ENCODE measurements at places on chromosomes 13 and 19. TPM values are rescaled to one million over a fixed set of nuclear protein-coding genes. Genes with fewer than 3 reads are reported as not detected.

DNA sequence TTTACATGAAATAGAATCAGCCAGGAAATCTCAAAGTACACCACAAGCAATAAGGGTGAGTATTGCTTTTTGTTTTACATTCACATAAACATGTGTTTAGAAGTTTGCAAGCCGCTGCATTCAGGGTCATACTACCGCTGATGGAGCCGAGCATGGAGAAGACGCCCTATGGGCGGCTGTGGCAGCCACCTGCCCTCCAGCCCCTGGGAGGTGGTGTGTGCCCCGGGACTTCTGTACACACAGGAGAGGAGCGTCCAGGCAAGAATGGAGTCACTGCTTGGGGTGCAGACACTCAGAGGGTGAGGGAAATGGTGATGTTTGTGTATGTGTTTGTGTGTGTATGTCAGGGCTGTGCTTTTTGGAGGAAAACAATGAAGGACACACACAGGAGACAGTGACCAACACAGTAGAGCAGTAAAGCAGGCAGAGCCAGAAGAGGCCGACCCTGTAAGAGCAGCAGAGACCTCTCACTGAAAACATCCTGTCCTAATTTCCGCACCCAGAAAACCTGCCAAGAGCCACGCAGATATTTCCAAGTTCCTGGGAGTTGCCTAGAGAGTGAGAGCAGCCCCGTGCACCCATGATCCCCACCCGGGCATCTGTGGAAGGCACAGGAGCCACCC lies 108.1 kb upstream of the GJB6 start:
- no peak for DNase-seq

Gene PSG1
- total RNA-seq, result not detected

- DNase-seq, result no peak
Observed at GRCh38 chr19:1649706-1650649, 2.4 kb downstream of the TCF3 start.

GRCh38 chr13:34533941-34534340 lies 408.1 kb upstream of the NBEA start:
- DNase-seq, result no peak

DNA sequence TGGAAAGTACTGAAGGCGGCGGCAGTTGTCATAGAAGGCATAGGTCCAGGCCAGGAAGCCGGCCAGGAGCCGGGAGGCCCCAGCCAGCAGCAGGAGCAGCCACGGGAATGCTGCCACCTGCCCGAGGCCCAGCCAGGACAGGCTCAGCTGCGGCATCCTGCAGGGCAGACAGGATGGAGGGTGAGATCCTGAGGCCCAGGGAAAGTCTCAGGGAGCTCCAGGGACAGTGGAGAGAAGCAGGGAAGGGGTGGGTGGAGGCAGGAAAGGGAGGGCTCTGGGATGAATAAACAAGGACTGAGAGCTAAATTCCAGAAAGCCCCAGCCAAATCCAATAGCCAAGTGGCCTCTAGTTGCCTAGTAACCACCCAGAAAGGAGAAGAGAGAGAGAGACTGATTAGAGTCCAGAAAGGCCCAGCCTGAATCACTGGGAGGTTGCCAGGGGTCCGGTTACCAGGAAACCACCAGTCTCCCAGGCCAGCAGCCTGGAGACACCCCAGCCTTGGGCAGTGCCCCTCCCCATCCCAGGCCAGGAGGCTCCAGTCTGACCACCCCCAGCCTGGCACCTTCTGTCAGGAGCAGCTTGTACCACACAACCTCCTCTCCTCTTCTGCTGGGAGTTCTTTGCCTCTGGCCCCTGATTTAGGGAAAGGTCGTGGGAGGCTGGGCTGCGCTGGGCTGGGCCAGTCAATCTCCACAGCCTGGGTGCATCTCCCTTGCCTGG lies 7.5 kb upstream of the OR10H5 start:
- no peak for DNase-seq

GRCh38 chr13:32016631-32017030 lies 14.9 kb upstream of the FRY start:
- no peak for DNase-seq

Gene RGCC
- 0.27 TPM for total RNA-seq

GRCh38 chr19:1105008-1105872 lies 1.4 kb downstream of the GPX4 start:
- DNase-seq, result no peak

DNA sequence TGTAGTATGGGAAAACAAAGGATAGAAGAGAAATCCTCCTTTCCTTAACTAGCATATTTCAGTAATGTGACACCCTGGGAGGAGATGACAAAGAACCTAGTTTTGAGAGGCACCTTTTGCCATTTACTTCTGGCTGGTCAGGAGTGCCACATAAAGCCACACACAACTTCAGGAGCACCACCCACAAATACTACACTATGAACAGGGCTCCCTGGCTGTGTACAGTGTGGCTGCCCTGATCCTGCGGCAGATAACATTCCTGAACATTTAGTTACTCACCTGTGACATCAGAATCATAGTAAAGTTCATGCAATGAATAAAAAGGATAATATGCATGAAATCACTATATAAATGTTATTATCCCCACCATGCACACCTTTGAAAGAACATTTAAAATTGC lies 17.4 kb upstream of the IRS2 start:
- DNase-seq, result no peak

GRCh38 chr13:63190219-63190618 lies 1774.6 kb upstream of the PCDH20 start:
- no peak for DNase-seq

Gene CEACAM19
- 0.16 TPM for total RNA-seq

- DNase-seq, result no peak
Observed at GRCh38 chr13:34137200-34137599, 319.3 kb downstream of the RFC3 start.

DNA sequence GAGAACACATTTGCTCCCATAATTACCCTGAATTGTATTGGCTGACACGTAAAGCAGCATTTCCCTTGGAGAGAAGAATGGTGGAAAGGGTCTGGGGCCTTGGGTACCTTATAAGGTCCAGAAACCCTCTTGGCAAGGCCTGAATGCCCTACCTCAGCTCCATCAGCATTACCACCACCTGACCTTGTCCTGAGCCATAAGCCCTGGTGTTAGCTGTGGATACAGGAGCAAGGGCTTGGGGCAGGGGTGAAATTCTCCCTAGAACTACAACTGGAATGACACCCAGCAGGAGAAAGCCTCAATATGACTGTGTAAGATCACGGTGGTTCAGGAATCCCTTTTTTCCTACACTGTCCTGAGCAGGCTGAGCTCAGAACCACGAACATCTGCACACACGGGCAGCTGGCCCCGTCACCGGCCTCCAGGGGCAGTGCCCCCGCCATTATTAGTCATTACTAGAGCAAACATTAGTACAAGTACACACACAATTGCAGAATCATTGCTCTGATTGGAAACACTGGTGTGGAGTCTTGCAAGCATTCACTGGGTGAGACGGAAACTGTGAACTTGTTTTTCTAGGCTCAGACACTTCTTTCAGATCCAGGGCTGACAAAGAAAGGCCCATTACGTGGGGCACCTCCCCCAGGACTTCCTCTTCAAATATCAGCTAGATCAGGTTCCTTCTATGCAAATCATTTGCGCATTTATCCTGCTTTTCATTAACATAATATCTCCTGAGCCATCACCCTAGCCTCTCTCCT lies 26.8 kb upstream of the MTIF3 start:
- no peak for DNase-seq

Gene PDCD5
- 132 TPM for total RNA-seq

DNA sequence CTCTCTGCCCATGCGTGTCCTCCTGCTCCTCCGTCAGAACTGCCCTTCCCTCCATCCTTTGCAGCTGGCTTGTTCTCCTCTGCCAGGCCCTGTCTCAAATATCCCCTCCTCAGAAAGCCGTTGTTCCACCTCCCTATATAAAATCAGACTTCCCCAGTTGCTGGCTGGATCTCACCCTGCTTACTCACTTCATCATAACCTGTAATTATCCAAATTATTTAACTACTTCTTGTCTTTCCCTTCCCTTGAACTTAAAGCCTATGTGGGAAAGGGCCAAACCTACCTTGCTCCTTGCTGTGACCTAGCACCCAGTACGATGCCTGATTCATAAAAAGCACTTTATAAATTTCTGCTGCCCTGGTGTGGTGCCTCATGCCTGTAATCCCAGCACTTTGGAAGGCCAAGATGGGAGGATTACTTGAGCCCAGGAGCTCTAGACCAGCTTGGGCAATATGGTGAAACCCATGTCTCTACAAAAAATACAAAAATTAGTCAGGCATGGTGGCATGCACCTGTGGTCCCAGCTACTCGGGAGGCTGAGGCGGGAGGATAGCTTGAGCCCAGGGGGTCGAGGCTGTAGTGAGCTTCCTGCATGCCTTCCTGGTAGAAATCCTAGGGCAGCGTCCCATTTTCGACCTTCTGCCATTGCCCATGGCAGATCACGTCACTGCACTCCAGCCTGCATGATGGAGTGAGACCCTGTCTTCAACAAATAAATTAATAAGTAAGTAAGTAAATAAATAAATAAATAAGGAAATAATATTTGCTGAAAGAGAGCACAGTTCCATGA lies 39.5 kb upstream of the ZNF536 start:
- no peak for DNase-seq

DNA sequence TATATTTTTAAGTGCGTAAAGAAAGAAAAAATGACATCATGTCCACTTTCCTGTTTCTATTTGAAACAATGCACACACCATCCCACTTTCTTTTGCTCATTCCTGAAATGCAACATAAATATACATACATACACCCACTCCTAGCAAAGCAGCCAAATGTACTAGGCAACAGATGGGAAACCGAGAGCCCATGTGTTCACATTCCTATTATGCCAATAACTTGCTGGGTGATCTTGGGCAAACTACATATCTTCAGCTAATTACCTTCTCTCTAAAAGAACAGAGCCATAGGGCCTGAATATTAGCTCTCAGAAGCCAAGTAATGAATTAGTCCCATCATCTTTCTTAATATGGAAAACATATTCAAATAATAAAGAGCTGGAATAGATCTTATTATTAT lies 610.6 kb upstream of the ATXN8OS start:
- DNase-seq, result no peak

Gene TTC9B
- not detected for total RNA-seq

GRCh38 chr19:29106346-29106885 lies 106.5 kb downstream of the UQCRFS1 start:
- no peak for DNase-seq

DNA sequence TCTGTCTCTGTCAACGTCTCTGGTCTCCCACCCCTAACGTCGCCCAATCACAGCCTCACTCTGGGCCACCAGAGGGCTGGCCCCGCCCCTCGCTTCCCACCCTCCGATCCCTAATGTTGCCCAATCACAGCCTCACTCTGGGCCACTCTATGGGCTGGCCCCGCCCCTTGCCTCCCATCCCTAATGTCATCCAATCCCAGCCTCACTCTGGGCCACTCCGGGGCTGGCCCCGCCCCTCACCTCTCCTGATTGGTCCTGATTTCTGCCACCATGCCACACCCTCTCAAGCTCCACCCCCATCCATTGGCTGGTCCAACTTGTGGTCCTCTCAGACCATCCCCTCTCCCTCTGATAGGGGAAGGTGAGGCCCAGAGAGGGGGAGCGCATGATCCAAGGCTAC lies 24.9 kb downstream of the CELF5 start:
- peak; percentile 75 for DNase-seq

Gene LRP3
- 30.2 TPM for total RNA-seq

DNA sequence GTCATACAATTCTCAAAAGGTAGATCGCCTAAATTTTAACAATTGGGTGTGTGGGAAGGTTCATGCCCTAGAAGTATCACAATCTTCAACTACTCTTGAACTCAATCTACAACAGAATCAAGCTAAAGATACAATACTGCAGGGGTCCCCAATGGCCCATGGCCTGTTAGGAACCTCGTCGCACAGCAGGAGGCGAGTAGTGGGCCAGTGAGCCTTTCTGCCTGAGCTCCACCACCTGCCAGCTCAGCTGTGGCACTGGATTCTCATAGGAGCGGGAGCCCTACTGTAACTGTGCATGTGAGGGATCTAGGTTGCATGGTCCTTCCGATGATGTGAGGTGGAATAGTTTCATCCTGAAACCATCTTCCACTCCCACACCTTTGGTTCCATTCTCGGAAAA lies 230.6 kb downstream of the KLF12 start:
- no peak for DNase-seq

Gene ADGRE3
- total RNA-seq, result not detected

DNA sequence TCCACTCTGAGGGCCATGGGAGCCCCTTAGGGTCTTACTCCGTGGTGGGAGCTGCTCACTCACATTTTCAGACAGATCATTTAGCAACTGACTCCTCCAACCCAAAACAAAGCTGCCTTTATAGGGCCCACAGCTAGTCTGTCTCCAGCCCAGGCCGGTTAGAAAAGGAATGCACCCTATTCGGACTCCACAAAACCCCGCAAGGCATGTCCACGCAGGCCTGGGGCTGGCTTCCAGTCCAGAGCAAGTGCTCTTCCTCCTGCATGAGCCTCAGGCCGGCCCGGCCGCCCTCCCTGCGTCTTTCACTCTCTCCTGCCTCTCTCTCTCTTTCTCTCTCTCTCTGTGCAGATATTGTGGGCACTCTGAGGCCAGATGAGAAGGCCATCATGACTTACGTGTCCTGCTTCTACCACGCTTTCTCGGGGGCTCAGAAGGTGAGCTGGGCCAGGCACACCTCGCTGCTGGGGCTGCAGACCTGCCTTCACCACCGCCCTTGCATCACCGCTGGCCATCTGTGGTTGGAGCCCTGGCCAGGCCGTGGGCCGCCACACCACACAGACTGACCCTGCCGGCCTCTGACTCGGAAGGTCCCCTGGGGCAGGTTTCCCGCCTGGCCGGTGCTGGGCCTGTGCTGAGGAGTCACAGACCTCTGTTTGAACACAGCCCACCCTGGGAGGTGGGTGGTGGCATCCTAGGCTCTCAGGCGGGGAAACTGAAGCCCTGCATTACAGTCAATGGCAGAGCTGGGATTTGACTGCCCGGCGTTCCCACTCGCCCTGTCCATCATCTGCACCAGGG lies 33.1 kb downstream of the CAPN12 start:
- DNase-seq, result no peak

Gene TMEM38A
- 0.27 TPM for total RNA-seq

- no peak for DNase-seq
Observed at GRCh38 chr19:49679771-49680413, 2.8 kb downstream of the PRMT1 start.

Gene CD37
- total RNA-seq, result not detected

GRCh38 chr19:703329-703650 lies 5.4 kb upstream of the PALM start:
- DNase-seq, result no peak

GRCh38 chr13:69202996-69203395 lies 904.6 kb upstream of the ATXN8OS start:
- no peak for DNase-seq

Gene ALKBH6
- total RNA-seq, result 11.9 TPM

GRCh38 chr13:52851137-52851962 lies 2.9 kb upstream of the PCDH8 start:
- DNase-seq, result peak; percentile 27

Gene SUGT1
- total RNA-seq, result 43.8 TPM

Gene SIGLEC11
- not detected for total RNA-seq

- no peak for DNase-seq
Observed at GRCh38 chr19:40013991-40014390, 17.1 kb downstream of the ZNF546 start.

- DNase-seq, result no peak
Observed at GRCh38 chr13:31168736-31169135, 7.0 kb upstream of the HSPH1 start.

Gene KLK2
- 2.0 TPM for total RNA-seq

GRCh38 chr19:58084596-58085347 lies 13.3 kb downstream of the ZSCAN18 start:
- no peak for DNase-seq

- DNase-seq, result no peak
Observed at GRCh38 chr19:48624791-48625723, 5.8 kb downstream of the SPHK2 start.

- DNase-seq, result no peak
Observed at GRCh38 chr13:48317511-48318376, 14.2 kb downstream of the RB1 start.

GRCh38 chr13:96816874-96817273 lies 177.4 kb downstream of the OXGR1 start:
- DNase-seq, result no peak

Gene KLK10
- total RNA-seq, result not detected

Gene KLF5
- 3.7 TPM for total RNA-seq
